Activated CD8-positive, alpha-beta T cell treated with anti-CD3 and anti-CD28 coated beads for 36 hours (primary cell): ENCODE measurements at places on chromosomes 2 and 18. TPM values are rescaled to one million over a fixed set of nuclear protein-coding genes. Genes with fewer than 3 reads are reported as not detected.

The NBEAL1 gene
- total RNA-seq = 11.8 TPM

- no peak for DNase-seq
These were observed 1.0 kb upstream of the TCF4 start for GRCh38 chr18:55588870-55589595.

The SNORC gene
- total RNA-seq = 2.4 TPM

DNA sequence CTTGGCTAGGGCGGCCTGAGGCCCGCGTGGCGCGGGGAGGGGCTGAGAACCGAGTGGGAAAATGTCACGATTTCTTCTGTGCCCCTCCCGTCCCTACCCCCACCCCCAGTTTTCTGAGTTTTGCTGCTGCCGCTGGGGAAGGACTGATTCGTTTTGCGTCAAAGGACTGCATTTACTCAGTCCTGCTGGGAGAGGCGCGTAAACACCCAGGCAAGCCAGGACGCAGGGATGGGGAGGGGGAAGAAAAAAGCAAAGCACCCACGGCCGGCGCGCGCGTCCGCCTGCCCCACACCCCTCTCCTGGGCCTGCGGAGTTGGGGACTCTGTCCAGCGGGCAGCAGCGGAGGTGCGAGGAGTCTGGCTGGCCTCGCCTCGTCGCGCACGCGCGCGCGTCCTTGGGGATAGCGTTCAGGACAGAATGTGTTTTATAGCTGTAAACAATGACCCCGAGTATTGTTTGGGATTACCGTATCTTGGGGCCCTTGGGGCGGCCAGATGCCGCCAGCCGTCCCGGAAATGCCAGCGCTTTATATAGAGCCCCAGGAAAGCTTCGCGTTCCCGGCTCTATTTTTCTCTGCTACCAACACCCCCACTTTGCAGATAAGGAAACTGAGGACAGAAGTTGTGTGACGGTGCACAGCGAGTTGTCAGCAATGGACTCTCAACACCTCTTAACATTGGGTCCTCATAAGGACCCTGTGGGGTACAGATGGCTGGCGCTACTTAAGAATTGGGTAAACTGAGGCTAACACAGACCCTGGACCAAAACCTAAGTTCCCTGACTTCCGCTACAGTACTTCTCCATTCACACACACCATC, 1.7 kb upstream of the FOSL2 start:
- no peak for DNase-seq

The CPO gene
- total RNA-seq = not detected
